NCI-H524 (cell line): ENCODE measurements at places on chromosomes 11 and 22.

GRCh38 chr11:134410766-134411165, 1.3 kb downstream of the B3GAT1 start:
- no peak for DNase-seq

- no peak for DNase-seq
Measured at GRCh38 chr11:115674176-115674936, 170.1 kb upstream of the CADM1 start.

DNA sequence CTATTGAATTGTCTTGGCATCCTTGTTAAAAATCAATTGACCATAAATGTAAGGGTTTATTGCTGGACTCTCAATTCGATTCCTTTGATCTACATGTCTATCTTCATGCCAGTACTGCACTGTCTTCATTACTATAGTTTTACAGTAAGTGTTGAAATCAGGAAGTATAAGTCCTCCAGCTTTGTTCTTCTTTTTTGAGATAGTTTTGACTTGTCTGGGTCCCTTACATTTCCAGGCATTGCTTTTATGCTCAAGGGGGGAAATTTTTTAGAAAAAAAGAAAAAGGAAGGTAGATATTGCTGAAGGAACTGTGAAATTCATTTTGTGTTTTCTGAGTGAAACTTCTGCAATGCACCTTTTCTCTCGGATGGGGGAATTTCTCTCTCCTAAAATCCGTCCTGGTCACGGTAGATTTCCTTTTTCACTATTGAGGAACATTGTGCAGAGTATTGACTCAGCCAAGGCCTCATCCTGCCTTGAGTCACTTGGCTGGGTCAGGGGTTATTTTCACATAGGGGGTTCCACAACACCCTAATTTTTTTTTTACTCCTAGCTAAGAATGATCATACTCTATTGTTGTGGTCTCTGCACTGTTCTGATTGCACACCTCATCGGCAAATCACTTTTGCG, 2.8 kb upstream of the ACER3 start:
- DNase-seq = no peak

- no peak for DNase-seq
Measured at GRCh38 chr11:84497981-84498411, 1129.1 kb downstream of the DLG2 start.

GRCh38 chr11:92071660-92072059, 153.0 kb upstream of the FAT3 start:
- no peak for DNase-seq

GRCh38 chr22:23789638-23790037, 2.9 kb downstream of the SMARCB1 start:
- DNase-seq = peak; percentile 31

DNA sequence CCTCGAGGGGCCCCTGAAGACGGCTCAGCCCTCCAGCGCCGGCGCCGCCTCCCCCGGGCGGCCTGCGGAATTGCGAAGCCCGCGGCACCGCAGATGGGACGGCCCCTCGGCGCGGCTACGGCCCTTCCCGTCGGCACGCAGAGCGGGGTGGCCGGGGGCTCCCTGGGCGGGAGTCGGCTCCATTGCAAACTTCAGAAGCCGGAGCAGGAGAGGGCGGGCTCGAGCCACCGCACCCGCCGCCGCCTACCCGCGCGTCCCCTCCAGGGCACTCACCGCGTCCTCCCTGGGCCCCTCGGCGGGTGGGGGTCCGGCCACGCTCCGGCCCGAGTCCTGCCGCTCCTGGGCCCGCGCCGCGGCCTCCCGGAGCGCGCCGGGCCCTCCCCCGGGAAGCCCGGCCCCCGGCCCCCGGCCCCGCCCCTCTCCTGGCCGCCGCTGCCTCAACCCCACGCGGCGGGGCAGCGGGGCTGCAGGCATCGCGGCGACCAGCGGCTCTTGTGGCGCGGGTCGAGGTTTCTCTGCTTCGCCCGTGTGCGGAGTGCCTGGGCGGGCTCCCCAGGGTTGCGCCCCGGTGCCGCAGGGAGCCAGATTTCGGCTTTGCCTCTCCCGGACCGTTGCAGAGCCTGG, at the start of gene PACSIN3:
TSS of gene PACSIN3 (minus strand) at position 359 of the 624 bp plus-strand sequence. CDS start 3,707 bp downstream, outside the sequence.
- no peak for DNase-seq
